ENCODE measurements at places on chromosomes 4 and X.
A peak's percentile ranks its signal among the peaks of the same experiment; 100 is the strongest.

DNA sequence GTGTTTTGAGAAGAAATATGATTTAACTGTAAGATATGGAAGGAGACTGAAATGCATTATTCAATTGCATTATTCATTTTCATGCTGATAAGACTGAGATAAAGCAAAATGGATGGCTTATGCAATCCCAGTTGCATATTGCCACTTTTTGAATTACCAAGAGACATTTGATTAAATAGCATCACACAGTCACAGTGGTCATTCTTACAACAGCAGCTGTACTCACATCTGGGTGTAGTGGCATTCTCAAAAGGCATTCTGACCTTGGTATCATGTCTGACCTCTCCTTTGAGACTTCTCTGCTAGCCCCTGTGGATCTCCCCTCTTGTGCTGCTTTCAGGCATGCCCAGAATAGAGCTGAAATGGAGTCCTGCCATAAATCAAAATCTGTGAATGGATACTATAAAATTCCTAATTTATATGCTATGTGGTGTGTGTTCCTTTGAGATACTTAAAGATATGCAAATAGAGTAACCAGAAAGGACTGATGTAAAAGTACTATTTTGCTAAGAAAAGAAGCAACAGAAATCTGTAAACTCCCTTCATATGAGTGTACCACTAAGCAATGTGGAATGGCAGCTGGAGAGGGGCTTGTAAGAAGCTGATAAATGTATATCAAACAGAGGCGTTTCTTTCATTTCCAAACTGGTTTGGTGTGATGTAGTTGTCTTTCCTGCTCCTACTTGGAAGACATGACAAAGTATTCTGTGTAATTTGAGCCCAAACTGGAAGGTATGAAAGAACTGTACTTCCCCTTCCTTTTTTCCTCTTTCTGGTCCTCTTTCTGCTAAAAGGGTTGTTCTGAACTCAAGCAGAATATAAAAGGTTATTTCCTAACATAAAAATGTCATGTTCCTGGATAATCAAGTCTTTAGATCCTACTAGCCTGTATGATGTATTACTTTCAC lies 25.4 kb upstream of the METAP1 start:
- DNase-seq, result no peak

GRCh38 chrX:115344885-115345614 lies 55.5 kb downstream of the LUZP4 start:
- peak; percentile 74 for DNase-seq

DNA sequence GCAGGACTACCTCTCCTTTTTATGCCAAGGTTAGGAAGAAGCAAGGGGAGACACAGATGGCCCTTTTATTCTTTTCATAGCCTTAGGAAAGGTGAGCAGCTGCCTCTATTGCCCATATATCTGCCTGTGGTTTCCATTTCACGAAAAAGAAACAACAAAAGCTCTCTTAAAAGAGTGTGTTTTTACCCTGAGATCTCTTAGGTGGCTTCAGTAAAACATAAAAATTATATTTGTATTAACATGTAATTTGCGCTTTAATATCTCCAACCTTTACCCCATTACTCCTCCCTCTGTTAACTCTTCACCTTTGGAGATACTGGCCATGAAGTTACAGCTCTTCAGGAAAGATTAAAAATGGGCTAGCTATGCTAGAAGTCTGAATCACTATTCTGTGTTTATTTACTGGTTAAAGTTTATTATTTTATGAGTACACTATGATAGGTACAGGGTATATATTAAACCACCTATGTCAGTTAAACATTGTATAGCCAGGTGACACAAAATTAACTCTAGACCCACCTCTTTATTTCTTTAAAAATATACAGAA lies 15.0 kb upstream of the SULT1B1 start:
- no peak for DNase-seq

DNA sequence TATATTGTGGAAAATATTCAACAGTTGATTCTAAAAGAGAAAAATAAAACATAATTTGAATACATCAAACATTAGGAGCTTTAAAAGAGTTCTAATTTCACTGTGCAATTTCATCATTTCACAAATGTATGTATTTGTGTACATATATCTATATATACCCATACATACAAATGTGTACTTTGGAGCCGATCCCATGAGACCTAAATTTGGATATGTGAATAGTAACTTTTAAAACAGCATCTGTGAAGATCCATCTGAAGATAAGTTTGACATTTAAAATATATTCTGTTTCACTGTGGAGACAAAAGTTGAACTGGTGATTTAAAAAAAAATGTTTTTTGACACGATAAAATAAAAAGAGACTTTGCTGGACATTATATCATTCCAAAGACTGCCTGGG lies 374.0 kb downstream of the TMA16 start:
- no peak for DNase-seq

GRCh38 chr4:288891-289290 lies 16.4 kb downstream of the ZNF732 start:
- no peak for DNase-seq

- DNase-seq, result no peak
Measured at GRCh38 chrX:118698516-118699170, 28.8 kb upstream of the IL13RA1 start.

GRCh38 chr4:164384416-164384815 lies 369.5 kb upstream of the SMIM31 start:
- DNase-seq, result no peak

- no peak for DNase-seq
Measured at GRCh38 chrX:33188286-33188685, 23.1 kb downstream of the DMD start.

- DNase-seq, result no peak
Measured at GRCh38 chr4:52877036-52877435, 14.9 kb downstream of the RASL11B start.

GRCh38 chrX:41350150-41350975 lies 16.4 kb downstream of the DDX3X start:
- DNase-seq, result no peak

DNA sequence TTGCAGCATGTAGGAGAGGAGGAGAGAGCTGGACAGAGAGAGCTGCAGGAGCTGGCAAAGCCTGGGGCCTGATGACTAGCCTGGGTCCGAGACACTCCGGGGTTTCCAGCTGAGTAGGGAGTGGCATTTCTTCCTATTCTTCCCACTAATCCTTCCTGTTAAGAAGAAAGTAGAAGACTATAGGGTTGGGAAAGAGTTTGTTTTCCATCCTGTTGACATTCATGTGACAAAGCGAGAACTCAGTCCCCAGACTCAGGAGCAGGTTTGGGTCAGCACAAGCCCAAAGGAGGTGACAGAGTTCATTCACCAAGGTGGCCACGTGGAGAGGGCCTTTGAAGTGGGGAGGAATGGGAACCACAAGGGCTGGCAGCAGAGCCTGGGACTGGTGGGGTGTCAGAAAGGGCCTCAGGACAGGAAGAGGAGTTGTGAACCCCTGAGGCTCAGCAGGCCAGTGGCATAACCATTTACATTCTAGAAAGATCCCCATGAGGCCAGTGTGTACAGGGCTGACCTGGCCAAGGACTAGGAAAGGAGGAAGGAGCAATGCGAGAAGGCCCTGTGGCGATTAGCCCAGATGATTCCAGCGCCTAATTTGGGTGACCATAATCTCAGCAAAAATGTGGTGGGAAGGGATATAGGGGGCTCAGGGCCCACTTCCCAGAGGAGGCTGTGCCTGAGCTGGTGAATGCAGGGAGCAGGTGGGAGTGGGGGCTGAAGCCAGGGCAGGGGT lies 3.3 kb upstream of the HAUS3 start:
- DNase-seq, result no peak

DNA sequence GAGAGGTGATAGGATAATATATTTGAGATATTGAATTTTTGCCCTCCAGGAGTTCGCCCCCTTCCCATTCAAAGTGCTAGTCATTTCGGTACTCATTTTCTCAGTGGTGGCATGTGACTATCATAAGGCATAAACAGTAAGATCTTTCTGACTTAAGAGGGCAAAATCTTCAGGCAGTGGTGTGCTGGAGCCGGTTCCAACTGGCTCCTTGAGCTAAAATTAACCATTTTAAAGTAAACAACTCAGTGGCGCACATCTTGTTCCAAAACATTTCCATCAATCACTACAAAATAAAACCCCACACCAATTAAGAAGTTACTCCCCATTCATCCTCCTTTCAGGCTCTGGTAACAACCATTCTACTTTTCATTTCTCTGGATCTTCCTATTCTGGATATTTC lies 43.3 kb downstream of the LUZP4 start:
- no peak for DNase-seq

DNA sequence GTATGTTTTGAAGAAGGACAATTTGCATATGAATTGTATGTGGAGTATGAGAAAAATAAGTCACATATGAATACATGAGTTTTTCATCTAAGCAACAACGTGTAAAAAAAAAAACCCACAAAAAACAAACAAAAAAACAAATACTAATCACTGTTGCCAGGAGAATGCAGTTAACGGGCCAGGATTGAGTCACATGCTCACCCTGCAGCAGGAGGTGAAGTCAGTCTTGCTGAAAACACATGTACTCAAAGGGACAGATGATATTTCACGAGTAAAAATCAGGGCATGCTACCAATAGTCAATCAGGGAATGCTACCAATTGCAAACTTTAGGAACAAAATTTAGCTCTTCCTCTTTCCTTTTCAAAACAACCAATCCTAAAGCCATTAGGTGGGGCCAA lies 10.4 kb upstream of the DCLK2 start:
- no peak for DNase-seq

- no peak for DNase-seq
Measured at GRCh38 chr4:123361195-123361861, 35.3 kb upstream of the SPRY1 start.

- no peak for DNase-seq
Measured at GRCh38 chrX:11543249-11543648, 122.5 kb downstream of the ARHGAP6 start.

DNA sequence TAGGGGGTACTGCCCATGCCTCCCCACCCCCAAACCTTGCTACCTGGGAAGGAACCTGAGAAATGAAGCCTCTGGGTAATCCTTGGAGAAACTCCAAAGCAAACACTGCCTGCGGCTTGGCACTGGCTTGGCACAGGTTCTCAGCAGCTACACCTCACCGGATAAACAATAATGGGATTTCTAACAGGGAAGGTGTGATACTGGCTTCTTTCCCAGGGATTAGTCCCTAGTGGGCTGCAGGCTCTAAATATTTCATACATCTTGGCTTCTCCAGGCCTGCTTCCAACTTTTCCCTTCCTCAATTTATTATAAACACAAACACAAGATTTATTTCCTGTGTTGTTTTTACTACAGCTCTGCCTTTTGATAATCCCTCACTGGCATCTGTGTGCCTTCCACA lies 12.5 kb downstream of the SEC24D start:
- DNase-seq, result no peak

DNA sequence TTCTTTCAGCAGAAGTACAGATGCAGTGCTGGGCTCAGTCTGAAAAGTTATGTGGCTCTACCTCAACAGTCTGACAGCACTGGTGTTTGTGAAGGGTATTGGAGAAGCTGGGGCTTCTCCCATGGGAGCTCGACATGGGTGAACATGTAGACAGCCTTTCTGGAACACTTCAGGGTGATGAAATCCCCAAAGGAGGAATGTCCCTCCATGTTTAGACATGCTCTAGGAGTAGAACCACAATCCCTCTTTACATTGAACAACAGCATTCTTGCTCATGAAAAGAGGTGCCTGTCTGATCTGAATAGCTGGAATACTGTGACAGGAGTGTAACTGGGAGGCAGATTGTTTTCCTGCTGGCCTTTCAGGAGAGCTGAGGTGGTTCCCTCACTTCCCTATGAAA lies 53.8 kb upstream of the NAP1L2 start:
- DNase-seq, result no peak

- no peak for DNase-seq
Measured at GRCh38 chr4:15233264-15233597, 194.6 kb upstream of the C1QTNF7 start.

- DNase-seq, result no peak
Measured at GRCh38 chrX:7190157-7190556, 42.2 kb upstream of the PUDP start.

GRCh38 chr4:135770505-135770904 lies 1568.9 kb upstream of the PABPC4L start:
- DNase-seq, result no peak

DNA sequence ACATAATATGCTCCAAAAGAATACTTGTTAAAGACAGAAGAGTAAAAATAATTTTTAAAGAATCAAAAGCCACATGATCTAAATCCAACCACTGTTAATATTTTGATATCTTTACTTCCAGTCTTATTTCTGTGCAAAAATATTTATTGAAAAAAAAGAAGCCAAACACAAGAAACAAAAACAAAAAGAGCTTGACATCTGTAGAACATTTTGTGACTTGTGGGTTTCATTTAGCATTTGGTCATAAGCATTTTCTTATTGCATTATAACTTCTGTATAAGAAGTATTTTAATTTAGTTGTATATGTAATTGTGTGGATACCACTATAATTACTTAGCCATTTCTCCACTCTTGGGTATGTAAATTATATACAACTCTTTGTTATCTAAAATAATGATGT lies 63.1 kb downstream of the DIPK2B start:
- DNase-seq, result no peak

GRCh38 chr4:14985843-14986242 lies 16.4 kb upstream of the CPEB2 start:
- DNase-seq, result no peak

DNA sequence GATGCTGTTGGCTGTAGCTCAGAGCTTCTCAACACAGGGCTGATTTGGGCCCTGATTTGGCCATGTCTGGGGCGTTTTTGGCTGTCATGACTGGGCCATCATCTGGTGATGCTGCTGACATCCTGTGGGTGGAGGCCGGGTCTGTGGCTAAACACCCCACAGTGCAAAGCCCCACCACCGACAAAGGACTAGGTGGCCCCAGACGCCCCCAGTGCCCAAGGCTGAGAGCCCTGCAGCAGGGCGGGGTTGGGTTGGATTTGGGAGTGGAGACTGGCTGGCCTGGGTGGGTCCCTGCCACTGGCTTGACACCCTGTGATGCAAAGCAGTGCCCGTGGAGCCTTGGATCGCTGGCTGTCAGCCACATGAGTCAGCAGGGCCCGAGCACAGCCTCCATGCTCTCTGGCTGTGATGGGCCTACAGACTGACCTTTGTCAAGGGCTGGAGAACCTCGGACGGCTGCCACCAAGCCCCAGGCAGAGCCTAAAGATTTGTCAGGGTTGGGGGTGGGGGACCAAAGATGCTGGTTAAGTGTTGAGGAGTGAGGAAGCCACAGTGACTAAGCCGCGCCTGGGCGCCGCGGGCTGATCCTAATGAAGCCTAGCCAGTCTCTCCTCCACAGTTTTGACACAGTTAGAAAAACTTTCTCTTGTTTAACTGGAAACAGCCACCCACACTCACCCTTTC lies 28.3 kb downstream of the CYTL1 start:
- peak; percentile 85 for DNase-seq

GRCh38 chr4:1332686-1333085 lies 14.3 kb upstream of the UVSSA start:
- DNase-seq, result peak; percentile 59

- no peak for DNase-seq
Measured at GRCh38 chrX:49227726-49228125, 5.4 kb downstream of the CACNA1F start.
